ENCODE measurements at places on chromosomes 7 and 10.

DNA sequence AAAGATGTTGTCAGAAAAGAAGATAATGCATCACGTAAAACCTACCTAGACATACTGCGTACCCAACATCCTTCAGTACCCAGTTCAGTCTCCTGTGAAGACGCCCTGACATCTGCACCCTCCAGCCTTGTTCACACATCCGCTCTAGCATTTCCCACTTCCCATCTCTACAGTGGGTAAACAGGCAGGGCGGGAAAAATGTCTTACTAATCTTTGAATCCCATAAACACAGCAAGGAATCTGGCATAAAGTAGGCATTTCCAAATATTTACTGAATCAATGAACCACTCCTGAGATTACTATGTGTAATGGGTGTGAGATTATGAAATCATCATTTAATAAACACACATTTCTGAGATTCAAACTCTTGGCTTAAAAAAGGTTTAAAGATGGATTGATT is 132.8 kb downstream of the GLI3 start:
- no peak for DNase-seq

DNA sequence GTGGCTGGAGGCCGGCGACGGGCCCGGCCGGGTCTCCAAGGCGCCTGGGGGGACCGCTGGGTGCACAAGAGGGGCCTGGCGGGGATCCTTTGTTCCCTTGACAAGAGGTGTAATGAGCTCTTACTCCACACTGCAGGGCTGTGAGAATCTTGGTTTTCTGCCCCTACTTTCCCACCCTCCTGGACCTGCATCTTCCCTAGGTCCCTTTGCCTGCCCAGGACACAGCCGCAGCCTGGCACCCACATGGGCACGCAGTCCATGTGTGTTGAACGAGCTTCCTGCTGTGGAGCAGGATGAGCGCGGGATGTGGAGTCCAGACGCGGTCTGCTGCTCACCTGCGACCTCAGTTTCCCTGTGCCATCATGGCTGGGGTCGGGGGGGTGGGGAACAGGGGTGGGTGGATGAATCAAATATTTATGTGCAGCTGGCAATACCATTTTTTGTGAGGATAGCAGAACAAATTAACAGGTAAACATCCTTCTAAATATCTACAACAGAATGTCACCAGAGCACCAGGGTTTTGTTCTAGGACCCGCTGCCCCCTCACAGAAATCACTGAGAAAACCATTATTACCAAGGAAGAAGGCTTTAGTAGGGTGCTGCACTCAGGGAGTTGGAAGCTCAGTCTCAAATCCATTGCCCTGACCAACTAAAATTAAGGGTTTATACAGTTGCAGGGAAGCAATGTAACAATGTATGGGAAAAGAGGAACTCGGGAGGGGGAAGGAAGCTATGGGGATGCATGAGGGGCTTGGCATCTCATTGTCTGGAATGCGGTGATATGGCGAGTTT is 474 bp upstream of the NSMCE4A start:
- DNase-seq, result no peak

- no peak for DNase-seq
Measured at GRCh38 chr7:138468244-138469123, 8.4 kb downstream of the TRIM24 start.

DNA sequence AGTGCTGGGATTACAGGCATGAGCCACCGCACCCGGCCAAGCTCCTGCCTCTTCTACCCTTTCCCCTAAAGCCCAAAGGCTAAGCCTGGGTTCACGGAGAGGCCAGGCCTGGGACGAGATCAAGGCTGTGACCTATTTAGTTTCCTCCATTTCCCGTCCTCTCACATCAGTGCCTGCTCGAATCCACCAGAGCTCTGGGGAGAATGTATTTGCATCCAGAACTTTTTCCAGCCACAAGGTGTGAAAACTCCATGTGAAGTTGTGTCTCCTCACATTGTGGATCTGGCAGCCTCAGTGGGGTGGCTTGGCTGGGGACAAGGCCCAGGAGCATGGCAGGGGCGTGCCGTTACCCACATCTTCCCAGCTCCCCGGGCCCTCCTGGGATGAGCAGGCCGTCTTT is 38.0 kb downstream of the SMKR1 start:
- DNase-seq, result no peak

GRCh38 chr10:118454211-118454610 is 112.1 kb upstream of the FAM204A start:
- no peak for DNase-seq

GRCh38 chr7:137606061-137606674 is 240.6 kb downstream of the DGKI start:
- DNase-seq, result peak; percentile 56

GRCh38 chr10:86357676-86358075 is 8.9 kb downstream of the GRID1 start:
- no peak for DNase-seq

DNA sequence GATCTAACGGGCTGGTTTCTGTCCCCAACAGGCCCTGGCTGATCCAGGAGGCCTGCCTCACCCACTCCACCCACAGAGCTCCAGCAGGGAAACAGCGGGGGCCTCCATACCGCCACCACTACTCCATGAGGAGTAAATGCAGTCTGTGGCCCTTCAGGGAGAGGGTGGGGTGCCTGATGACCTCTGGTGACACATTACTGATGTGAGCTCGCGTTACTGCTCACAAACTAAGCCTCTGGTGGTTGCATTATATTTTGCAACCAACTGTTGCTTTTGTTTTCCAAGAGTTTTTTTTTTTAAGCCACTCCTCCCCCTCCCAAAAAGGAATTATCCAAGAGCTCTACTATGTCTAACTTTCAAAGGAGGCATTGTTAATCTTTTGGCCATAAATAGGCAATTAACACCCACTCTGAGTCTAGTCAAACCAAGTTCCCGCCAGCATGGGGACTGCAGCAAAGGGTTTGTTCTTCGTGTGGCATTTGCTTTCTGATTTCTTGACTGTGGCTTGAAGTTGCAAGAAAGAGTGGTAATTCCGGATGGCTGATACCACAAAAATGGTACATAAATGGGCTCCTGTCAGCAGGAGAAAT is 72.6 kb downstream of the FAM53B start:
- no peak for DNase-seq

GRCh38 chr7:155143381-155143780 is 73.3 kb downstream of the HTR5A start:
- no peak for DNase-seq

GRCh38 chr7:116862951-116863670 is 724 bp downstream of the CAPZA2 start:
- peak; percentile 17 for DNase-seq

Measured in SW 1271 (cell line).